ENCODE measurements at places on chromosomes 16 and 17.
A peak's percentile ranks its signal among the peaks of the same experiment; 100 is the strongest.

GRCh38 chr16:22314661-22315626 is 17.7 kb downstream of the POLR3E start:
- DNase-seq: no peak

GRCh38 chr17:62746941-62747340 is 61.2 kb downstream of the MARCHF10 start:
- DNase-seq: no peak

- DNase-seq: no peak
Measured at GRCh38 chr16:16815641-16816040, 436.7 kb downstream of the NPIPA7 start.

DNA sequence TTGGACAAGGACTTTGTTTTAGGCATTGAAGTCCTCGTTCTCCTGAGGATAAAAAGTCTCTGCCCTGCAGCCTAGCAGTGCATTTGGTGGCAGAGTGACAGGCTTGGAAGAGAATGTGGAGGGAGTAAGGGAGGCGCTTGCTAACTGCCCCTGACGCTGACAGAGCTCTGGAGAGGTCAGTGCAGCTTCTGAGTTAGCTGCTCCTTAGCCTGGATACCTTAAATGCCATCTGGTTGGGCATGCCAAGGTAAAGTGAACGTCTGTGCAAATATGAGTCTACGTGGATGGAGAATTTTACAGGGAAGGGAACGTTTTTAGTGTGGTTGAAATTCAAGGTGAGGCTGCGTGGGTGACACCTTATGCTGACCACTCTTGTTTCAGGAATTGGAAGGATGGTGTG is 44.4 kb downstream of the SEC14L1 start:
- no peak for DNase-seq

DNA sequence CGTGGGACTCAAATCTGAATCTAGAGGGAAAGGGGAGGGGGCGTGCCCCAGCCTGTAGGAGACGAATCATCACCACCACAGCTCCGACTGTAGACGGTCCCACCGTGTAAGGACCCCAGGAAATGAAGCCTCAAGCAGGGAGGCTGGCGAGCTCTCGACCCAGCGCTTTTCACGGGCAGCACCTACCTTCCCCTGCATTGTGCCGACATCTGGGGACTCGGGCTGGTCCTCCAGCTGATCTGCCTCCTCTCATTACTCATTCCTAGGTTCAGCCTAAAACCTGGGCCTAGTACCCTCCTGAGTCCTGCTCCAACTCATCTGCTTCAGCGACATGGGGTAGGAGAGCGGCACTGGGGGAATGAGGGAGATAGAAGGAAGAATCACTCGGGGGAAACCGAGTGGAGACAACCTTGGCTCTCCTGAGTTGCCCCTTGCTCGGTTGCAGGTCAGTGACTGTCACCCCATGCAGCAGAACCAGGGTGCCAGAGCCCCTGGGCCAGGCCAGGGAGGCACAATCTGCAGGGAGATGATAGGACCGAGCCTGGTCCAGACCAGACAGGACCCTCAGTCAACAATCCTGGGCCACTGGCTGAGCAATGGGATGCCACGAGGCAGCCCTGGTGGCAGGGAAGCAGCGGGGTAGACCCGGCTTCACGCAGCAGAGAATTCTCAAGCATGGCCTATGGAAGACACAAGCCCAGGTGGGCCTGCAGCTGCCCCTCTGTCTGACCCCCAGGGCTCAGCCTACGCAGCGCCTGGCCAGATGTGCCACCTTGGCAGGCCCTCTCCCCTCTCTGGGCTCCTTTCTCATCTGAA is 833 bp upstream of the BCAR1 start:
- no peak for DNase-seq

GRCh38 chr17:36629252-36629847 is 28.0 kb downstream of the MRM1 start:
- DNase-seq: peak; percentile 41

- DNase-seq: no peak
Measured at GRCh38 chr16:83937922-83938885, 14.8 kb upstream of the OSGIN1 start.
